GM04503 (cell line): ENCODE measurements at places on chromosomes 1 and 21.

- DNase-seq = no peak
These were observed 129.0 kb downstream of the APP start for GRCh38 chr21:26041431-26042180.

DNA sequence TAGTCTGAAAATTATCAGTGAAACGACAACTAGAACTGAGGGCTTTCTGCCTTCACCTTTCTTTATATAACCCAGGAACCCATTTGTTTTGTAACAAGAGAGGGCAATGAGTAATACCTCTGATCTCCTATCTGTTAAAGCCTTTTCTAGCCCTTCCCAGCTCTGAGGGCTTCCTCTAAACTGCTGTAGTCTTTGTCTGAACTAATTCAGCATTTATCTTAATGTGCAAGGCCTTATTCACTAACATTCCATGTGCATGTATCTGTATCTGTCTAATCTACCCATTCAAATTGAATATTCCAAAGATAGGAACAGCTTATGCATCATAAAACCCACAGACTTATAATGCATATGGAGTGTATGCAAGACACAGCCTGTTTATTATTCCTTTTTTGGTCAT lies 167.1 kb downstream of the LYPLAL1 start:
- DNase-seq = no peak

- no peak for DNase-seq
These were observed 24.3 kb upstream of the IFNAR2 start for GRCh38 chr21:33205476-33205875.

- no peak for DNase-seq
These were observed 3.5 kb downstream of the YOD1 start for GRCh38 chr1:207047505-207047904.

GRCh38 chr1:178020968-178021640 lies 51.2 kb upstream of the SEC16B start:
- no peak for DNase-seq

GRCh38 chr1:43438953-43439581 lies 14.7 kb downstream of the HYI start:
- no peak for DNase-seq

- DNase-seq = no peak
These were observed 33.2 kb upstream of the PAX7 start for GRCh38 chr1:18597160-18598042.

DNA sequence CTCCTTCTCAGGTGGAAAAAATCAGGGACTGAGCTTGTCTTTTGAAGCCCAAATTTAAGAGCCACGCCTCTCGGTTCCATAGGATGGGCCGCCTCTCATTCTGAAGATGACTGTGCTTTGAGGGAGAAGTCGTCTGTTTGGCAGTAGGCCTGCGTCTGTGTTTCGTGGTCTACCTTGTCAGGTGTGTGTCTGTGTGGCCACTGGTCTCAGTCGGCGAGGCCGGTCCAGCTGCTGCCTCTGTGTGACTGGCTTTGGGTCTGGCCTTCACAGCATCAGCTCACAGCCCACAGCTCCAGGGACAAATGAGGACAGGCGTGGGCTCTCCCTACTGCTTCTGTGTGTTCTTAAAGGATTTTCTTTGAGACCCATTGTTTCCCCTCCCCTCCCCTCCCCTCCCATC lies 50.3 kb downstream of the B3GALT5 start:
- no peak for DNase-seq
